ENCODE measurements at places on chromosomes 6 and 20.
A peak's percentile ranks its signal among the peaks of the same experiment; 100 is the strongest.

DNA sequence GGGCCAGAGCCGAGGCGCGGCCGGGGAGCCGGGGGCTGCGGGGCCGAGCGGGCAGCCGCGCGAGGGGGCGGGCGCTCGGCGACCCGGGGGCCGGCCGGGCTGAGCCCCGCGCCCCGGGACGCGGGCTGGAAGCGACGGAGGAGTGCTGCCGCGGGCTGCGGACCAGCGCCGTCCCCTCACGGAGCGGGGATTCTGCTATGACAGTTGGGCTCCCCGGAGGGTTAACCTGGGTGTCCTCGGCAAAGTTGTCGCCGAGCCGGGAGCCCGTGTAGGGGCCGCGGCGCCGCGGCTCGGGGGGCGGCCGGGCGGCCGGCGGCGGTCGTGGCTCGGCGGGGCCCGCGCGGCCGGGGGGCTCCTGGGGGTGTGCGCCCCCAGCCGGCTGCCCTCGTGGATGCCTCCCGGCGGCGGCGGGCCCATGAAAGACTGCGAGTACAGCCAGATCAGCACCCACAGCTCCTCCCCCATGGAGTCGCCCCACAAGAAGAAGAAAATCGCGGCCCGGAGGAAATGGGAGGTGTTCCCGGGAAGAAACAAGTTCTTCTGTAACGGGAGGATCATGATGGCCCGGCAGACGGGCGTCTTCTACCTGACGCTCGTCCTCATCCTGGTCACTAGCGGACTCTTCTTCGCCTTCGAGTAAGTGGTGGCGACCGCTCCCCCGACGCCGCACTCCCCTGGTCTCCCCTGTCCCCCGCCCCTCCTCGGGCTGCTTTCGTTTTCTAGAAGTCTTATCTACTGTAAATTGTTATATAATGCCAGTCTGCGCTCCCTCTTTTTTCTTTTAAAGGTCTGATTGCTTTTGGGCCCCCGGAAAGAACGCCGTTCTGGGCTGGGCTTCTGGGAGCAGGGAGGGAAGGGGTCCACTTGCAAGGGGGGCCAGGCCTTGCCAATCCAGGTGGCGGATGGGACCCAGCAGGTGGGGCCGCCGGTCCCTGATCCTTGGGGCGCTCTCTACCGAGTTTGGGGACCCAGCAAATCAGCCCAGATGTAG is 936 bp downstream of the ZDHHC14 start:
- peak; percentile 61 for DNase-seq

DNA sequence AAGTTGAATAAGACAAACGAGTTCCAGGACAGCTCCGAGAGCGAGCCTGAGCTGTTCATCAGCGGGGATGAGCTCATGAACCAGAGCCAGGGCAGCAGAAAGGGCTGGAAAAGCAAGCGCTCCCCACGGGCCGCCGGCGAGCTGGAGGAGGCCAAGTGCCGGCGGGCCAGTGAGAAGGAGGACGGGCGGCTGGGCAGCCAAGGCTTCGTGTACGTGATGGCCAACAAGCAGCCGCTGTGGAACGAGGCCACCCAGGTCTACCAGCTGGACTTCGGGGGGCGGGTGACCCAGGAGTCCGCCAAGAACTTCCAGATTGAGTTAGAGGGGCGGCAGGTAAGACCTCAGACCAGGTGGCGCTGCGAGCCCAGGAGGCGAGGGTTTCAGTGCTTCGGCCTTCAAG is 56.0 kb upstream of the TMEM181 start:
- DNase-seq = no peak

GRCh38 chr6:38476888-38477287 is 162.8 kb downstream of the BTBD9 start:
- DNase-seq = no peak

- peak; percentile 33 for DNase-seq
These were observed 28.2 kb downstream of the CBFA2T2 start for GRCh38 chr20:33518071-33518470.

DNA sequence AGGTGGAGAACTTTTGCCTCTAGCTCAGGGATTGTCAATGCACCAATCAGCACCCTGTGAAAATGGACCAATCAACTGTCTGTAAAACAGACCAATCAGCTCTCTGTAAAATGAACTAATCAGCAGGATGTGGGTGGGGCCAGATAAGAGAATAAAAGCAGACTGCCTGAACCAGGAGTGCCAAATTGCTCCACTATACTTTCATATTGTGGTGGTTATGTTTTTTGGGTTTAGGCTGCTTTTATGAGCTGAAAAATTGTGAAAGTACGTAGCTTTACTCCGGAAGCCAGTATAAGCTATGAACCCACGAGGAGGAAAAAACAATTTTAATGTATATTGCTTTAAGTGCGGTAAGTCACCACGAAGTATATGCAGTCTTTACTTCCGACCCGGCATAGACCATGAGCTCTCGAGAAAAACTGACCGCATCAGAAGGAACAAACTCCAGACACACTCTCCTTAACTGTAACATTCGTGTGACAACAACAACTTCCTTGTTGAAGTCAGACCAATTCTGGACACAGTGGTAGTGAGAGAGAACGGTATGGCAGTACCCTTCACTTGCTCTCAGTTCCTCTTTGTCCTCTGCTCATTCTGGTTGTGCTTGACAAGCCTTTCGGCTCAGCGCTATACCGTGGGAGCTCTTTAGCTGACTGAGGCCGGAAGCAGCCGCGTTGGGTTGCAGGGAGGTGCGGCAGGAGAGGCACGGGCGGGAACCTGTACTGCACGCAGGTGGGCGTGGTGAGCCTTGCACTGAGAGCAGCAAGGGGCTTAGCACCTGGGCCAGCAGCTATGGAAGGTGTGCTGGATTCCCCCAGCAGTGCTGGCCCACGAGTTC is 81.9 kb upstream of the E2F3 start:
- no peak for DNase-seq

GRCh38 chr6:102662851-102663250 is 1269.3 kb downstream of the GRIK2 start:
- DNase-seq = no peak

- DNase-seq = no peak
These were observed 128.1 kb downstream of the ISM1 start for GRCh38 chr20:13349235-13349604.

DNA sequence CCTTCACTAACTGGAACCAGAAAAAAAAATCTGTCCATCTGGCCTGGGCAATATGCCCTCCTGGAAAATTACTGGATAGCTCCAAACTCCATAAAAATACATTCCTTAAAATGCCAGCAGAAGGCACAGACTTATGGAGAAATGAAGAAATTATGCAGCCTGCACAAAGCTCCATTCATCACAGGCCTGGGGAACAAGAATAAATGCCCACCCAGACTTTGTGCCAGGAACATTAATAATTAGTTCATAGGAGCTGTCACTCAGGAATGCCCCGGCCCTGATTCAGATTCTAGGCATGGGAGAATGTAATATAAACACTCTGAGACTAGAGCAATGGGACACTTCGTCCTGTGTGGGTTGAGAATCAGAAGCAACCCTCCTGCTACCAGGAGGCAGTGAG is 199.3 kb downstream of the OTOR start:
- no peak for DNase-seq

DNA sequence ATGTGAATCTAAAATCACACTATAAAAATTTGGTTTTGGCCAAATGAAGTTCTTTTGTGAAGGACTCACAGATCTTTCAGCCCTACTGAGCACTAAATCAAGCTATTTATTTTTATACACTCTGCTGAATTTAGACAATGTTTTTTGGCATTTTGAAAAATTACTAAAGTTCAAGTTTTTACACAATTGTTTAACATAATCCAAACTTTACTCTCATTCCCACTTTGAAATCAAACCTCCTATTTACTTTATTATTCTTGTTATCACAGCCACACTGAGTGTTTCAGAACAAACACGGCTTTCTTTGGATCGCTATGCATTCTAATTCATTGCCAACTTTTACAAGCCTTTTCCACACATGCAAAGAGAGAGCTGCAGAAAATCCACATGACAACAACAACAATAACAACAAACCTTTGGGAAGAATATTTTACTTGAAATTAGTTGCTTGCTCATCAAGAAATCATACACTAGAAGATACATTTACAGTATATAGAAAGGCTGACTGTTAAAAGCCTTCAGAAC is 49.1 kb upstream of the TMEM30A start:
- DNase-seq = no peak

- no peak for DNase-seq
These were observed 125.0 kb upstream of the LAMP5 start for GRCh38 chr20:9389346-9389745.

GRCh38 chr6:157139054-157139708 is 184.1 kb downstream of the TMEM242 start:
- peak; percentile 46 for DNase-seq

GRCh38 chr6:148723484-148723883 is 23.3 kb upstream of the UST start:
- no peak for DNase-seq

DNA sequence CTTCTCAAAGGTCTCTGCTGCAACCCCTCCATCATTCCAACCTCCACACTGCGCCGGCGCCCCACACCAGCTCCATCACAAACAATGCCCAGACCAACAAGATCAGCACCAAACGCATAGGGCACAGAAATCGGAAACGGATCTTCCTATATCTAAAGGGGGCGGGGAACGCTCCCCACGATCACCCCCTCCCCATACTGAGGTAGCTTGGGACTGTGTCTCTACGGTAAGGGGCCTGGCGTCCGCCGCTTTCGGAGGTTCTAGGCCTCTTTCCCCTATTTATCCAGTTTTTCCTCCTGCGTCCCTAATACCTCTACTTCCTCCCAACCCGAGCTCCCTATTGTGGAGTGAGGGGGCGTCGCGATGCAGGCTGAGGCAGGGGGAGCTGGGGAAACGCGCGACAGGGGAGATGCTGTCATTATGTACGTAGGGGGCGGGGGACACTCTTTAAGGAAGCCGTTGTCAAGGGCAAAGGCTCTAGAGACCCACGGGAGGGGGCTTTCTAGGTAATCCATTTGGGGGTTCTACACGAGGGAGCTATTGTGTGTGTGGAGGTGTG is 909 bp downstream of the DNAAF9 start:
- peak; percentile 60 for DNase-seq

DNA sequence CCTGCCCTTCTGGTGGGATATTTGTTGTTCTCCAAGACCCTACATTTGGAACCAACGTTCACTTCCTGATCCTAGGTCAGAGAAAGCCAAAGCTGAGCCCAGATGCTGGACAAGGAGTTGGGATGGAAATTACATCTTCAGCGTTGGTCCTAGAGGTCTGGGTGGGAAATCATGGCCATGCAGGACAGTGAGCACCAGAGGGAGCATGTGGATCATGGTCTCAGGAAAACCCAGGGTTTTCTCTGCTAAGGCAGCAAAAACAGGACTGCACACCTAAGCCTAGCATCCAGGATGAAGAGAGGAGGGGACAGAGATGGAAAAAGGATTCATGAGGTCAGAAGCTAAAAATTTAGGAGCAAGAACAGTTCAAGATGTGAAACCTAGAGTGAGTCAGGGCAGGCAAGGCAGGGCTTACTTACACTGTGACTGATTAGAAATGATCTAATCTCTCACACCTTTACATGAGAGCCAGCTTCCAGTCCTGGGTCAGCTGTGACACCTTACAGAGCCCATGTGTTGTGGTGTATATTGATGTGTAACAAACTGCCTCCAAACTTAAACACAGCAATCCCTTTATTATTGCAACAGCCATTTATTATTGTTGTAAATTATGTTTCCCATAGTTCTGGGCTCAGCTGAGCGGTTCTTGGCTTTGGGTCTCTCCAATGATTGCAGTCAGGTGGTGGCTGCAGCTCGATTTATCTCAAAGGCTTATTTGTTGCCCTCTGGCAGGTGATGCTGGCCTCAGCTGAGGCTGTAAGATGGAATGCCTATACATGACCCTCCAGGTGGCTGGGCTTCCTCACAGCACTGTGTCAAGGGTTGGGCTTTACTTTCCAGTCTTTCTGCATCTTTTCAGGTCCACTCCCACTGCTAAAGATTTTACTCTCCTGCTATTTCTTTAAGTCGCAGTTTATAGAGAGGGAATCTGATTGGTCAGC is 6.5 kb downstream of the C20orf202 start:
- no peak for DNase-seq

DNA sequence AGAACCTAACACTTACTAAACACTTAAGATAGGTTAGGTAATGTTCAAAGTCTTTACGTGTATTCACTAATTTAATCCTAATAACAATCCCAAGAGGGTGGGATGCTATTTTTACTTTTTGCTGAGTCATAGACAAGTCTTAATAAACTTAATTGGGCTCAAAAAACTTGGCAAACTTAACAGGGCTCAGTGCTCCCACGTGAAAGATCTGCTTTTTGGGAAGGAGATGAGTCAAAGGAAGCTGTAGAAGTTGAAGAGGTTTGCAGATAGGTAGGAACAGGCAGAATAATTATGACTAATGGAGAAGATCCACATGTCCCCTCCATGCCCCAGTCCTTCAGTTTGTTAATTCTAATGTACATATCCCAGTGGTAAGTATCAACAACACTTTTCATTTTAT is 44.5 kb upstream of the STMND1 start:
- DNase-seq = no peak

DNA sequence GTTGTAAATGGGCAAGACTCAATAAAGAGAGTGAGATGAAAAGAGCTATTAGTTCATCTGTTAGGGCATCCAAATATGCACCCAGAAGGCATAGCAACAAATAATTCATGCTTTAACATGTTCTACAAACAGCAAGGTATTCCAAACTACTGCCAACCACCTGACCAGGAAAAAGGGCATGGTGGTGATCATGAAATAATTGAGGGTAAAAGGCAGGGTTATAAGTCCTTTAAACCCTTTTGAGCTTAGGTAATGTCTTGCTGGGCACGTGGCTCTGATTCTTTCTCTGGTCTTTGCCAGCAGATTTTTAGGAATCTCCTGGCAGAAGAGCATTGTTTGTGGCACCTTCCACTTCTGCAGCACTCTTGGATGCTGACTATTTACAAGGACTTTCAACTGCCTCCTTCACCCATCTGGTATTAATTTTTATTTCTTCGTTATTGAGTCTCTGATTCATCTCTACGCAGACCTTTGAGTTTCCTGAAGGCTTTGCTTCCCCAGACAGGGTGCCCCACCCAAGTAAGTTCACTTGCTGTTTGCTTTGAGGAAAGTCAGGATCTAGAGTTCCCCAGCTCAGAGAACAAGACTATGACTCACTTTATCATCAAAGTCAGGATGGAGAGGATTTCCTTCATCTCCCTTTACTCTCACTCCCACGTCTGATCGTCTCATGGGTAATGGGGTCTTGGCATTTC is 83.4 kb upstream of the NEDD9 start:
- no peak for DNase-seq

DNA sequence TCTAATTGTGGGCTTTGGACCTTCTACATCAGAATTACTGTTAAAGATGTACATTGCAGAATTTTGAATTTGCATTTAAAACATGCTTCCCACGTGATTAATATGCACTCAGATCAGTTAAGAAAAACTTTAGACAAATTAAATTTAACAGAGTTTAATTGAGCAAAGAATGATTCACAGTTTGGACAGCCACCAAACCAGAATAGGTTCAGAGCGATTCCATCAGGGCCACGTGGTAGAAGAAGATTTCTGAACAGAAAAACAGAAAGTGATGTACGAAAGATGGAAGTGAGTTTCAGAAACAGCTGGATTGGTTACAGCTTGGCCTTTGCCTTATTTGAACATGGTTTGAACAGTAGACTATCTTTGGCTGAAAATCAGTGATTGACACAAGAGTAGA is 704.2 kb upstream of the MAP3K7 start:
- no peak for DNase-seq

Data from neural progenitor cell (in vitro differentiated cells).